ENCODE measurements at places on chromosomes 6 and 20.

DNA sequence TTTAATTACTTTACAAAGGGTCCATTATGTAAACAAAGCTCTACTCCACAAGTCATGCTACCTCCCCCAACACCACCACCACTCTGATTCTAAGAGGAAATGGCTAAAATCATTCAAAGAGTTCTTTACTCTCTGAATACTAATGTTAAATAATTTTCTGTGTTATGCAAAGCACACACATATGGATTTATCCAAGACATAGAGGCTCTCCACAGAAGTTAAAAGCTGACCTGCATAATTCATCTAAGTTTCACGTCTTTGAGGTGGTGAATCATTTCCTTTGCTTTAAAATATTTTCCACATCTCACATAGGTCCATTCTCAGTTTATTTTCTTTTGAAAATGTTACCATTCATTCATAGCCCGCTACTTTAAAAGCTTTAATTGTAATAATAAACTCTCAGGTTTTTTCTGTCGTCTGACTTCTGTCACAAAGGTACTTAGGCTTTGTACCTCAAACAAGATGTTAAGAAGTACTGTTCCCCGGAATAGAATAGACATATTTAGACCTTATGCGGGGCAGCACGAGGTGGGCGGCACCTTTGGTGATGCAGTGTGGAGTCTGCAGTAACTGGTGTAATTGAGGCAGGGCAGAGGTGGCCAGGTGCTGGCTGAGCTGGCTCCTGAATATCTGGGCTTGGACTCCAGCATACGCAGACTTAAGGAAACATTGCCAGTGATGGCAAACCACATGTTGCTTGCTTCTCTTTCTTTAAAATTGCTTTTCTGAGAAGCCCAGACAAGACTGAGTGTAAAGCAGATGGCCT is 55.8 kb downstream of the KIF6 start:
- no peak for DNase-seq

DNA sequence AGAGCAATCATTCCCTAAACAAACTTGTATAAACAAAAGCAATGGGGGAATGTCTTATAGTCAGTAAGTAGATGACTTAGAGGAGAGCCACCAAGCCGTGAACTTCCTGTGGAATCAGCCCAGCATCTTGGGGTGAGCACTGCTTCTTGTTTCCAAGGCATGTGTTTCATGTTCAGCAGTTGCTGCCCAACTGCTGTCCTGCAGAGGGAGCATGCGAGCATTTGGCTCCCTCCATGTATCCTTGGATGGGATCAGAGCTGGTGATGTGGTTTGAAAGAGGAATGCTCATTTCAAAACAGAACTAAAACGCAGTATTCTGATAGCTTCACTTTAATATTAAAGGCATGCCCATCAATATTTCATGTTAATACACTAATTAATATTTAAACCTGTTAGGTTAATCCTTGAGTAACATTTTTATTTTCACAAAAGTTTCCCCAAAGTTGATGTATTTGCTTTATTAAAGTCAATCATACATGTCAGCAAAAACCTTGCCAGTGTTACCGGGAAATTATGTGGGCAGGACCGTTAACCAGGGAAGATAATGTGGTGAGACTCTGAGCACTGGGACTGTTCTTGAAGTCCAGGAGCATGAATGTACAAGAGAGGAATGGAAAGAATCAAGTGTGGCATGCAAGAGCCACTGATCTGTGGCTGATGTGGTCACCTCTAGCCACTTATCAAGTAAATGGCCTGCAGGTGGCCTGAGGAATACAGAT is 172.1 kb upstream of the GGTLC1 start:
- DNase-seq, result no peak

DNA sequence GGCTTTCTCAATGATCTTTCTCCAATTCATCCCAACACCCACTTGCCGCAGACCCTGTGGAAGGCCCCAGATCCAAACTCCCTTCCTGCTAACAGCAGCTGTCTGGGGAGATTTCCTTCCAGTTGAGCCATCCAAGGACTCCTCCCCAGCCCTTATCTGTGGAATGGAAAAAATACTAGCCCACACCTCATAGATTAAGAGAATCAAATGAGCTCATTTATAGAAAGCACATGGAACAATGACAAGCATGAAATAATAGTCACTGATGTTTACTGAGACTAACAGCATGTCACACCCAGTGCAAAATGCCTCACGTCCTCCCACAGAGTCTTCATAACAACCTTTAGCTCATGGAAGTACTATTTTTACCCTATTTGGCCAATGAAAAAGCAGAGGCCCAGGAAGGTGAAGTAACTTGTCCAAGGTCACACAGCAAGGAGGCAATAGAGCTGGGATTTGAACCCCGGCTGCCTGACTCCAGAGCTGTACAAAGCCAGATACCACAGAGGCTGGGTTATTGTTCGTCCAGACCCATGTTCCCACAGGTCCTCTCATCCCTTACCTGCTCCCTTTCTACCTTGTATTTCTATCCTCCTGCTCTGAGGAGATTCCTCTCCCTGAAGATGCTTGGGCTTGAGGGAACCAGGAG is 23.4 kb upstream of the PTGIS start:
- DNase-seq, result no peak

DNA sequence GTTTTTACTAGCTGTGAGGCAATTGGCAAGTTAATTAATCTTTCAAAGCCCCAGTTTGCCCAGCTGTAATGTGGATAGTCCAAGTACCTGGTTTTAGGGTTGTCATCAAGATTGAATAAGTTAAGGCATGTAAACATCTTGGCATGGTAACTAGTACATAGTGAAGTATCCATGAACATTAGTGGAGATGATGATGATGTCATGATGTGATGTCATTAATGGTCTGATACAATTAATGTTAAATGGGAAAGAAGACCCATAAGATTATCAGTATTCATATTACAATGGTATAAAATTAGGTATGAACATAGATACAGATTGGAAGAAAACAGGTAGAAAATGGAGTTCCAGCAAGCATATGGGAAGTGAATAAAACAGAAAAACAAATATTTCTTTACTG is 5.3 kb downstream of the EPB41L1 start:
- no peak for DNase-seq

DNA sequence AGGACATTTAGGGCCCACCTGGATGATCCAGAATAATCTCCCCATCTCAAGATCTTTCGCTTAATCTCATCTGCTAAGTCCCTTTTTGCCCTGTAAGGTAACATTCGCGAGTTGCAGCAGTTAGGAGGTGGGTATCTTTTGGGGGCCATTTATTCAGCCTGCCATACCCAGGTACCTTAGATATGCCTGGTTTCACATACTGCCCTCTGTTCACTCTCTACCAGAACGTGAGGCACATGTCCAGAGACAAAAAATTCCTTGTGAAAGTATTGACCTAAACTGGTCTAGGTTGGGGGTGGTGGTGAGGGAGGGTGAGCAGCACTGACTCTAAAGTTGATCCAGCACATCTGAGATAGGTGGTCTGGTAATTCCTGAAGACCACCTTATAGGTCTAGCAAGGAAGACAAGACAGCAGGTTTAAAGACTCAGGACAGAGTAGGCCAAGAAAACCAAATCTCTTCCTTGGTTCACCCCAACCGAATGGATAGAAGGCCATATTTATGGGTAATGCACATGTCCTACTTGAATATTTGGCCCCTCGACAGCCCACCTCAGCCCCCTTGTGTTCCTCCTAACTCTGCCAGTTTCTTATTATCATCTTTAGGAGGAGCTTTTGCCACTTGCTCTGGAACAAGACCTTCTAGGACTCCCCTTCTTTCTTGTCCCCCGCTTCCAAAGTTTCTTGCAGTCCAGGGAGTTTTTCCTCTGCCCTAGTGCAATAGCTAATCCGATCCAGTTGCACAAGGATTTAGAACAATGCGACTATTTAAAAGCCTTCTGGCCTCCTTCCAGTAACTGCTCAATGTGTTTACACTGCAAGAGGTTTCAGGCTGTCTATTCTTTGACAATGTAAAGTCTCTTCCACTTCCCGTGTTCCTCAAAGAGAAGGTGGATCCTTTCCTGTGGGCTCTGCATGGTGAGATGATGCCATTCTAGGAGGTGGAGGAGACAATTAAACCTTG is 213.0 kb upstream of the LAMP5 start:
- no peak for DNase-seq

DNA sequence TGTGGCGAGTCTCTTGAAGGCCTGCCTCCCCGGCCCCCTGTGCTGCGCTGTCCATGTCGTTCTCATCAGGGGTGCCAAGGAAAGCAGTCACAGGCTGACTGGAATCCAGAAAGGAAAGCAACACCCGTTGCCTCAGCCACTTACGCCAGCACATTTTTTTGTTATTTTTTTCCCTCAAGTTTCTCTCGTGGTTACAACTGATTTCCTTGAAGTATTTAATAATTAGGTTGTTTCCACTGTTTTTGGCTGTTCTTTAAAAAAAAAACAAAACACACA is 17.9 kb upstream of the SLC22A1 start:
- no peak for DNase-seq

GRCh38 chr6:25750906-25751305 is 3.6 kb upstream of the SLC17A4 start:
- DNase-seq, result no peak

GRCh38 chr6:21051777-21052176 is 517.5 kb downstream of the CDKAL1 start:
- DNase-seq, result no peak

GRCh38 chr20:4435225-4435624 is 286.5 kb upstream of the PRND start:
- no peak for DNase-seq

GRCh38 chr6:150235218-150235617 is 92.4 kb downstream of the PPP1R14C start:
- no peak for DNase-seq

GRCh38 chr20:8399947-8400346 is 267.9 kb downstream of the PLCB1 start:
- DNase-seq, result no peak

DNA sequence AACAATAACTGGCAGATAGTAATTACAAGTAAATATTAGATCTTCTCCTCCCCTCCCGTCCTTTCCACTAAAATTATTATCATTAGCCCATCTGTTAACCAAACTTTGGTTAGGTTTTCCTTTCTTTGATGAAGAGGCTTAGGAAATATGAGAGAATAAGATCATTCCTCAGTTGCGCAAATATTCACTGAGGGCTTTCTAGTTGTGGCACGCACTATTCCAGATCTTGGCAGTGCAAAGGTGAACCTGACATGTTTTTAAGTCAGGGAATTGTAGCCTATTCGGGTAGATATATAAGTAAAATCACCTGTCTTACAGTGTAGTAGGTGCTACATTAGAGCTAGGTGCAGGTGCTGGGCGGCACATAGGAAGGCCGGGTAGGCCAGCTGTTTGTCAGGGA is 31.1 kb downstream of the RNF217 start:
- no peak for DNase-seq

GRCh38 chr6:96626759-96627364 is 63.9 kb downstream of the FHL5 start:
- DNase-seq, result no peak

GRCh38 chr20:50314678-50315335 is 124.2 kb downstream of the CEBPB start:
- DNase-seq, result no peak

GRCh38 chr6:168413018-168413720 is 27.8 kb upstream of the SMOC2 start:
- DNase-seq, result no peak

- no peak for DNase-seq
Observed at GRCh38 chr6:42436825-42437224, 14.9 kb downstream of the TRERF1 start.

- no peak for DNase-seq
Observed at GRCh38 chr6:44060612-44061374, 66.5 kb downstream of the MRPL14 start.

DNA sequence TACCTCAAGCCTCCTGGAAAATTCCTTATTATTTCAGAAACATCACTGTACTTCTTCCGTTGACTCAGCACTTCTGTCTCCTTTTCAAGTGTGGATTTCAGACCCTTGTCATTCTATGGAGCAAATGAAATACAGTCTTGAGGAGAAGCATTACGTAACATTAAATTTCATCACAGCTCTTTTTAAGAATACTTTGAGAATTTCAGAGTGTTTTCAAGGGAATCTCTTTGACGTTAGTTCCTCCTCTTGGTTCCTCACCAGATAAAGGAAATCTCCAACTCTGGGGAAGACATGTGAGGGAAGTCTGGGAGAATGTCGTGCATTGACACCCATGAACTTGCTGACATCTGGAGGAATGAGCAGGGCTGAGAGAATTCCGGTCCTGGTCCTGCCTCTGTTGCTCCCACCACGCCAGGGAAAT is 32.3 kb downstream of the UST start:
- no peak for DNase-seq

DNA sequence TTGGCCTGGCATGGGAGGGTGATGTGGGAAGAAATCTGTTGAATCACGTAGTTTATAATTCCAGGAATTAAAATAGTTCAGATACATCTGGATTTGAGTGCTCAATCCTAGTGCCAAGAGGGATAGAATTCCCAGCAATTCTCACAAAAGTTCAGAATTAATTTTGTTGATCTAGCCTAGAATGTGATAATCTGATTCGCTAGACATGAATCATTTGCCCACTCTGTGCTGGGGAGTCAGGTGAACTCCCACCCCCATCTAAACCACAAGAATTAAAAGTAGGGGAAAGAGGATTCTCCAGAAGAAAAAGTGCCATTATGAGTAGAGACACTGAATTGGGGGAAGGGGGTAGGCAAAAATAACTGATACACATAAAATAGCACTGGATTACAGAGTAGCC is 85.0 kb downstream of the LIN28B start:
- no peak for DNase-seq

- DNase-seq, result no peak
Observed at GRCh38 chr20:46520976-46521579, 7.7 kb upstream of the ZNF334 start.

- no peak for DNase-seq
Observed at GRCh38 chr6:4550227-4550597, 226.0 kb upstream of the CDYL start.

DNA sequence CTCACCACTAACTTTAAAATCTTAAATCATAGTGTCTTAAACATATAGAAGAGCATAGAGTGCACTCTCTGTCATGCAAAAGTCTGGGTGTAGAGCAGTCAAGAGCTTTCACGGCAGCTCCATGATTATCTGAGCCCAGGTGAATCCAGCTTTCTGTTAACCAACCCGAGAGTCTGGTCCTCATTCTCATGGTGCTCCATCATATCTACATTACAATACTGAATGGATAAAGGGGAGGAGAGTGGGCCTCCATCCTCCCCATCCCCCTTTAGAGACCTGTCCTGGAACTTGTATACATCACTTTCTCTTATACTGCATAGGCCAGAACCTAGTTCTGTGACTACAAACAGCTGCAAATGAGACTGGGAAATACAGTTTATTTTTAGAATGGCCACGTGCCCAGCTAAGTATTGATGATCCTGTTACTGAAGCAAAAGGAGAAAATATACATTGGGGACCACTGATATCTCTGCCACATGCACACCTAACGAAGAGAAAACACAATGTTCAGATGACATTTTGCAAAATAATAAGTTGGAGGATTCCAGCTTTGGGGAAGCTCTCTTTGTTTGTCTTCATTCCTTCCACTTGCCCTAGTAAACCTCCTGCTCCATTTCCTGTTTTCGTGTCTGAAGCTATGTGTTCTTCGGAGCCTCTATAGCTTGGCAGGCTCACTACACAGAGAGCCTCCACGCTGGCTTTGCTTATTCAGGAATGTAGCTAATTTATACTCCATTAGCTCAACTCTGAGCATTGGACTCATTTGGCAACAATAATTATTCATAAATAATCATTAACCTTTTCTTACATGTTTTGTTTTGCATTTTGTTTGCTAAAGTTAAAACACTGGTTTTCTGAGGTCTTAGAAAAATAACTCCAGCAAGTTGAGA is 110.1 kb downstream of the IYD start:
- DNase-seq, result no peak

GRCh38 chr20:57277398-57278105 is 11.1 kb upstream of the BMP7 start:
- DNase-seq, result no peak

- DNase-seq, result no peak
Observed at GRCh38 chr6:91718198-91718597, 1131.3 kb upstream of the MAP3K7 start.

GRCh38 chr6:105911106-105911629 is 175.0 kb upstream of the PRDM1 start:
- DNase-seq, result no peak

All from activated B cell treated with CpG ODN at 0.5 μM for 24 hours (primary cell).